KBM-7 (cell line): ENCODE measurements at places on chromosomes 7 and 10.

DNA sequence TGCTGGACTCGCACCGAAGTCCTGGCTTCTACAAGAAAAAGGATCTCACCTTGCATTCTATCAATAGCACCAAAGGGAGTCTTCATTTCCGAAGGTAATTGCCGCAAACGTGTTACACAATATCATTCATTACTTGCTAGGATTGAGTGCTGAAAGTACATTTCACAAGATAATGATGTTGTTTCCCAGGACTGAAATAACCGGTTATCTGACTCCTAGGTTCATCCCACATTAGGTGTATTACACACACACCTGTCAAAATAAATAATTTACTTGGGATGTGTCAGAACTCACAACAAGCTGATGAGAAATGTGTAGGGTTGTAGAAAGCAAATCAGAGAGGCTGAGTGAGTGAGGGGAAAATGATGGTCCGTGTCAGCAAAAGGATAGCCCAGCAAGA, 219.4 kb upstream of the RHOBTB1 start:
- DNase-seq, result no peak

DNA sequence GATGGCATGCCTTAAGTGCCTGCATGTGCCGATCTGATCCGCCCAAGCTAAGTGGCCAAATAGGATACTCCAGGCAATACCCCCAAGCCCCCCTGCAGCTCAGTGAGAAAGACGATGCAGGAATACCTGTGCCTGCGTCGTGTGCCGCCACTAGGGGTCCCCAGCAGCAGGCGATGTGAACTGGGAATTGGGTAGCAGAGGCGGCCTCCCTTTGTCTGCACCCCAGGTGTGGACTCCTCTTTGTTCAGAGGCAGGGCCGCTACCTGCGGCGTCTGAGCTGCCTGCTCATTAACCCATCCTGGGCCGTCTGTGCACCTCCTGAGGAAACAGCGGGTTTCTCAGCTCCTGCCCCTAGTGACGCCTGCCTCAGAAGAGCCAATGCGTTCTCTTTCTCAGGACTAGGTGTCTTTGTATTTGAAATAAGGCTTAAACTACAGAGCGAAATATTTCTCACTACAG, 4.8 kb upstream of the CHN2 start:
- peak; percentile 32 for DNase-seq

GRCh38 chr7:37826825-37827224, 21.6 kb upstream of the NME8 start:
- no peak for DNase-seq

DNA sequence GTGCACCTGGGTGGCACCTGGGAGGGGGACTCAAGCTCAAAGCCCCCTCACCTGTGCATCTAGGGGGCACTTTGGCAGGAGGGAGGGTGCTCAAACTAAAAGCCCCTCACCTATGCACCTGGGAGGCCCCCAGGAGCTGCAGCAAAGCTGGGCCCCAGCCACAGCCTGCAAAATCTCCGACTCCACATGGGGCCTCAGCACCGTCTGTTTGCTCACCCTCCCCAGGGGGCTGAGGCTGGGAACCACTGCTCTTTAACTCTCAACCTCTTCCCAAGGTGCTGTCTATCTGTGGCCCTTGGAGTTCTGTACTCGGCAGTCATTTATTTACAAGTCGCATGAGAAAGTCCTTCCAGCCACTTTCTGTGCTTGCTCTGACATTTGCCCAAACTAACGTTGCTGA, 458.4 kb downstream of the DNAJB6 start:
- no peak for DNase-seq

DNA sequence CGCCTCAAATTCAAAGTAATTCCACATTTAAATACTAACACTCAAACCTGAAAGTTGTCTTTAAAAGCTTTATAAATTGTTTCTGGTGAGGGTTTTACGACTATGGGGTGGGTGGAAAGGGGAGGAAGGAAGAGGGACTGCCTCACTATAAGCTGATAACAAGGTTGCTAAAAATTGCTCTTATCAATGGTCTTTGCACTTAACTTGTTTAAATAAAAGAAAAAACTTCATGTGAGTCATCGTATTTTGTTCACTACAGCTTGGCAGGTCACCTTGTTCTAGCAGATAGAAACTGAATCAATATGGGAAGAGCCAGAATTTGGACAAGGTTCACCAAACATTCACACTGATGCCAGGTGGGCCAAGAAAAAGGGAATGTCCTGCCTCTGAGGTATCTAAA, 129.2 kb downstream of the TES start:
- DNase-seq, result no peak

- DNase-seq, result peak; percentile 25
Observed at GRCh38 chr10:103125323-103126267, 67.5 kb downstream of the NT5C2 start.

DNA sequence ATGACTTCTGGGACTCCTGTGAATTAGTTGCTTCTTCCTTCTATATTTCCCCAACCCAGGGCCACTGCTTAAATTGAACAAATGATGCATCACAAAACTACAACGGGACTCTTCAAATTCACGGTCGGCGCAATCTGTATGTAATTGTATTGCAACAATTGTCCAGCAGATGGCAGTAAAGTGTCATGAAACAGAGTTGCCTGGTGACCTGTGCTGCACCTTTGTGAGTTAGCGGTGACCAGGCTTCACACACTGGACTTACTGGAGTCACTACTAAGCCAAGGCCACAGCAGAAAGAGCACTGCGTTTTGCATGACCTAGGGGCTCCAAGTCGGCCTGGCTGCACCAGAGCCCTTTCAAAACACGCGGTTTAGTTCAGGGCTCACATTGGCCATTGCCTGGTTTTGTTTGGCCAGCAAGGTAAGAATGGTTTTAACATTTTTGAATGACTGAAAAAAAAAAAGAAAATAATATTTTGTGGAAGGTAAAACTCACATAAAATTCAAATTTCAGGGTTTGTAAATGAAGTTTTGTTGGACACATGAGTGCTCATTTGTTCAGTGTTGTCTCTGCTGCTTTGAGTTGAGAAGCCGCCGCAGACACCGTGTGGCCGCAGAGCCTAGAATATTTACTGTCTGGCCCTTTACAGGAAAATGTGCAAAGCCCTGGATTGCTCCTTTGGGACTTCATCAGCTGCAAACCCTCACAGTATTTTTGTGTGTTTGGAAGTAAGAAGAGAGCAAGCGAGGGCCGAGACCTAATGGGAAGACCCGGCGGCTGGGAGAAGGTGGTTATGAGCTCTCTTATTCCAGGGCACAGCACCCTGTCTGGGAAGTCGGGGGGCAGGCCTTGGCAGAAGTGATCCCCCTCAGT, 23.2 kb upstream of the ZNF32 start:
- peak; percentile 67 for DNase-seq

GRCh38 chr10:112767156-112767555, 182.9 kb upstream of the TCF7L2 start:
- DNase-seq, result no peak

- DNase-seq, result no peak
Observed at GRCh38 chr7:117135553-117135891, 182.2 kb downstream of the ST7 start.

- peak; percentile 43 for DNase-seq
Observed at GRCh38 chr7:146090023-146090645, 26.5 kb upstream of the CNTNAP2 start.

DNA sequence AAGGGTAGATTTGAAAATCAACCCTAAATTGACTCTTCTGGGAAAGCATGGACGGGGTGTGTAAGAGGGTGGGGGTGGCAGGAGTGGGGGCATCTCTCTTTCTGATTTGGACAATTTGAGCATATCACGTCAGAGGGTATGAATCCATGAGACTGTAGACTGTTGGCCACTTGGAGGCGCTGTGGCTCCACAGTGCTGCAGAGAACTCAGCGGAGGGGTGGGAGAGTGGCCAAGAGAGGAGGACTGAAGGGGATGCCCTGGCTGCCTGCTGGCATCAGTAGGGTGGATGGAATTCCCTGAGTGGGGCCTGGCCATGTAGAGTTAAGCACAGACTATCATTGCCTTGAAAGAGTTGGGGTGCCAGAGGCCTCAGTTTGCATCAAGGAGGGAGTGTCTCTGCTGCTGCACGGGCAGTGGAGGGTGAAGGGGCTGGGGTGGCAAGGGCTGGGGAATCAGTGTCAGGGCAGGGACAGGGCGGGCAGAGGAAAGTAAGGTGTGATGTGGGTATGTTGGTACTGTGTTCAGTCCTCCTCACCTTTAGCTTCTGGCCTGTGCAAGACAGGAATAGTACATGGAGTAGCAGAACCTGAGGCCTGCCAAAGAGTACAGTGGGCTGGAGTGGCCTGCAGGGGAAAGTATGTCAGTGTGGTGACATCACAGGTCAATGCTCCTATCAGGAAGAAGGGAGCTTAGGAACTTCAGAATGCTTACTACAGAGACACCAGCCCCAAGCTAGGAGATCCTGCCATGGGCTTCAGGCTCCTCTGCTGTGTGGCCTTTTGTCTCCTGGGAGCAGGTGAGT, 133.5 kb upstream of the PRSS58 start:
- DNase-seq, result peak; percentile 37

GRCh38 chr10:805620-806305, 116.3 kb upstream of the DIP2C start:
- DNase-seq, result no peak

- no peak for DNase-seq
Observed at GRCh38 chr7:121330053-121330833, 1.4 kb downstream of the WNT16 start.

DNA sequence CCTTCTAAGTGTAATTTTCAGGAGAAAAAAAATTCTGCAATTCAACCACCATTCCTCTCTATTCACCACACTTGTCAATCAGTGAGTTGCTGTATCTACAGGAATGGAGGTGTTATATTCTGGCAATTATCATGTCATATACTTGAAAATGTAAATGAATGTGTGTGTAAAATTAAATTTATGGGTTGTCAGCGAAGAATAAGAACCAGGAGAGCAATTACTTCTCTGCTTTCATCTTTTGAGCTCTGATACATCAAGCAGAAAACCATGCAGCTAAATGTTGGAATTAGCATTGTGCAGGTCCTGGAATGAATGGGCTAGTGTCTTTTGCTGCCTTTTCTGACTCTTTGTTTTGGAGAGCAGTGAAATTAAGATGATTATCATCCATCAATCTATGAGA, 207.6 kb downstream of the FOXP2 start:
- no peak for DNase-seq

GRCh38 chr7:24501009-24501408, 72.2 kb upstream of the PALS2 start:
- no peak for DNase-seq

DNA sequence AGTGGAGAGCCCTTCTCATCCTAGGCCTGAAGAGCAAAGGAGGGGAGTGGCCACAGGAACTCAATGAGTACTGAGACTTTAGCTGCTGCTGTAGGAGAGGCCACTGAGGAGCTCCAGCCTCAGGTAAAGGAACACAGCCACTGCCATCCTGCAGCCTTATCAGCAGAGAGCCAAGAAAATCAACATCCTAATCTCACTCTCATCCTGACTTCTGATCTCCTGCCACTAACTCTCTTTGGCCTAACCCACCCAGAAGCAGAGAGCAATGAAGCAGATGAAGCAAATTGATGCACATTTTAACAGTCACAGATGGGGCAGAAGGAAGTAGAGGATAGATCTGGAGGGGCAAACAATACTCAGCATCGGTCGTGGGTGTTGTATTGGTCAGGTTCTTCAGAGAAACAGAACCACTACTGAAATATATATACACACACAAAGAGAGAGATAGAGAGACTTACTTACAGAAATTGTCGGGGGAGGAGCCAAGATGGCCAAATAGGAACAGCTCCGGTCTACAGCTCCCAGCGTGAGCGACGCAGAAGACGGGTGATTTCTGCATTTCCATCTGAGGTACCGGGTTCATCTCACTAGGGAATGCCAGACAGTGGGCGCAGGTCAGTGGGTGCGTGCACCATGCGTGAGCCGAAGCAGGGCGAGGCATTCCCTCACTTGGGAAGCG, 297.6 kb downstream of the MTERF1 start:
- no peak for DNase-seq

DNA sequence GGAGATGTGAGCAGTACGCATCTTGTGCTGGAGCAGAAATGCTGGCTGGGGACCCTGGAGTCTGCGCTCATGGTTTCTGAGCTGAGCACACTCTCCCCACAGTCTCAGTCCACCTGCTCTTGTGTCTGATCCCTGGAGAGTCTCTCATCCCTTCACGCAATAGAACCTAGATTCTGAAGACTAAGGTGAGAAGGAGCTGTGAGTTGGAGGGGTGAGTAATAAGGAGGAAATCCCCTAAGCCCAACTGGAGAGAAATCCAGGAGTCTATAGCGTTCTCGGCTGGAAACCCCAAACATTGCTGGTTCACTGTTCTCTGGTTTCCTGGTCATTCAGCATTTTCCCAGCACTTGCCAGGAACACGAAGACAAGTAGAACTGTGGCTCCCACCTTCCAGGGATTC, 68.3 kb upstream of the SMNDC1 start:
- DNase-seq, result no peak

GRCh38 chr10:70391654-70392053, 9.2 kb upstream of the LRRC20 start:
- DNase-seq, result no peak

- DNase-seq, result peak; percentile 26
Observed at GRCh38 chr10:115706488-115707076, 566.4 kb downstream of the GFRA1 start.

DNA sequence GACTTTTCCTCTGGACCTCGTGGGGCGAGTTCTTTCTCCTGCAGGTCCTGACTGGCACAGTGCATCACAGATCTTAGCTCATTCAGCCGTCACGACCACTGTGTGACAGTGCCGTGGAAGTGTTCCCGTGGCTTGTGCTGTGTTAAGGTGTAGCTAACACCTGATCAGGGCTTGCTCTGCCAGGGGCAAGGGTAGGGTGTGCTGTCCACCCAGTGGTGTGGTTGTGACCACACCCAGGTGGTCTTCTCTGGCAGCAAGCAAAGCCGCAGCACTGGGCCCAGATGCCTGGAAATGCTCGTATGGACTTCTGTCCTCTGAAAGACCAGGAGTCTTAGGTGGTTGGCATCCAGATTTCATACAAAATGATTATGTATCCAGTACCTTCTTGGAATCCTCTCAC, 86.2 kb downstream of the GLRX3 start:
- DNase-seq, result no peak

- DNase-seq, result peak; percentile 40
Observed at GRCh38 chr7:92904244-92905131, 68.1 kb upstream of the CDK6 start.

DNA sequence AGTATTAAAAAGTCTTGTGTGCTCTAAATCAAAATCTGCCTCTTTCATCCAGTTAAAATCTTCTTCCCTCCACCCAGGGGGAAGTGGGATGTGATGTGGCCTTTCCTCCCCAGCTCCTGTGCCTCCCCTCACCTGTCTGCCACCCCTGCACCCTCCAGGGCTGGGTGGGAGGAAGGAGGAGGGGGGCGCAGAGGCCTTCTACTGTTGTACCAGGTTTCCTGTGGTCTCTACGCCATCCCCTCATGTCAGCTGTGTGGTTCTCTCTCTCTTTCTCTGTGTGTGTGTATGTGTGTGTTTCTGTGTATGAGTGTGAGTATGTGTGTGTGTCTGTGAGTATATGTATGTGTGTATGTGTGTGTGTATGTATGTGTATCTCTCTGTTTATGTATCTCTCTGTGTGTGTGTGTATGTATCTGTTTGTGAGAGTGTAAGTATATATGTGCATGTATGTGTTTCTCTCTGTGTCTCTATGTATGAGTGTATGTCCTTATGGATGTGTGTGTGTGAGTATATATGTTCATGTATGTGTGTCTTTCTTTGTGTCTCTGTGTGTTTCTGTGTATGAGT, 45.5 kb upstream of the C10orf71 start:
- DNase-seq, result no peak
